ENCODE measurements at places on chromosomes 4 and X.

DNA sequence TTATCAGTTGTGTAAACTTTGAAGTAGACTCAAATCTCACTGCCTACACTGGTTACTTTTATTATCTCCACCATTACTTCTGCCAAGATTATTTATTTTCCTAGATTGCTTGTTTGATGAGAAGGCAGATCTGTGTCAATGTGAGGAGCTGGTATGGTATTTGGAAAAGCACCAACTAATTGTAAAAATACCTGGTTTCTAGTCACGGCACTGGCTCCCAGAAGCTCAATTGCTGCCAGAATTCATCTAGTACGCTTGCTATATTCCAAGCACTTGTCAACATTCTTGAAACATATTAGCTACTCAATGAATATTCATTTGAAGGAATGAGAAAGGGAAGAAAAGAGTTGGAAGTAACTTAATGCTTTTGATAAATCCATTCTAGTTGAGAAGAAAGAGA, 1376.8 kb upstream of the ADGRL3 start:
- DNase-seq, result no peak

- DNase-seq, result no peak
These were observed 173.9 kb downstream of the GRIA3 start for GRCh38 chrX:123357941-123358340.

GRCh38 chr4:36394352-36394903, 113.0 kb downstream of the DTHD1 start:
- peak; percentile 45 for DNase-seq

DNA sequence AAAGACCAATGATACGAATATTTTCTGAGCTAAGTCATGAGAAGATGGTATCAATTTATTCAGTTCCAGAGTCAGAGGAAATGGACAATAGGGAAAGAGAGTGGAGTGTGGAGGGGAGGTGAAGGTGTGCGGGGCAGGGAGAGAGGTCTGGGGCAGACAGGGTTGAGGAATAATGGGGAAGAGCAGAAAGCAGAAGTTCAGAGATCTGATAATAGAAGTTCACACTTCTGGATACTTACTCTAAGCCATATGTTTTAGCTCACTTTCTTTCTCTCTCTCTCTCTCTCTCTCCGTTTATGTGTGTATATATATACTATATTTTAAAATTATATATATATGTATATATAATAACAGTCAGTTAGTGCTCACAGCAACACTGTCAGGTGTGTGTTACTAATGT, 40.4 kb downstream of the FOXR2 start:
- no peak for DNase-seq

DNA sequence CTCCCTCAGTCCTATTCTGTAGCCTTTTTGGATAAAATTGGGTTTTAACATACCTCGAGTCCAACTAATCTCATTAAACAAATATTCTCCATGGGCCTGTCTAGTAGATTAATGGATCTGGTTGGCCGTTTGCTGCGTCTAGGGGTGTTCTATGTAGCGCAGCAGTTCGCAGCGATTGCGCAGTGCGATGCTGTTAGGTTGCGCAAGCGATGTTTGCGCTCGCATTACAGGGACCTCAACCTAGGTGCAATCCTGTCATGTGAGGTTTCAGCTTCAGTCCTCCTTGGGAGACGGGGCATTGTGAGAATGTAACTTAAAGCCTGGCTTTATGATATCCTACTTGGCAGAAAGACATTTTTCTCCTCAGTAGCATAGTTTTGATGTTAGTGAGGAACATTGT, 14.0 kb downstream of the OGT start:
- DNase-seq, result no peak

DNA sequence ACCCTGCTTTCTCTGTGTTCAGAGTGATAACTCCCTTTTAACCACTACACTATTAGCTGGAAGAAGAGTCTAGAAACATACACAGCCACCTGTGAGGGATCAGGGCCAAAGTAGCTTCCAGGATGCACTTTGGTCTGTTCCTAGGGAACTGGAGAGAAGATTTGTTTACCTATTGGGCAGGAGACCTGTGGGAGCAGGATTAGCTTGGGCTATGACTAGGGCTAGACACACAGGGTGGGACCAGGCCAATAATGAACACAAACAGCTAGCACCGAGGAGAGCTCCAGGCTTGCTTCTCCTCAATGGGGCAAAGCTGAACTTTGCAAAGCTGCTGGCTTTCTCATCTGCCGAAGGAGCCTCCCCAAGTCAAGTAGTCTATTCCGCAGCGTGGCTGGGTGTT, 24.4 kb upstream of the MAP7D3 start:
- no peak for DNase-seq

- no peak for DNase-seq
These were observed 1583.3 kb downstream of the STIM2 start for GRCh38 chr4:28443801-28444412.

GRCh38 chr4:18214411-18215055, 193.0 kb upstream of the LCORL start:
- DNase-seq, result no peak

DNA sequence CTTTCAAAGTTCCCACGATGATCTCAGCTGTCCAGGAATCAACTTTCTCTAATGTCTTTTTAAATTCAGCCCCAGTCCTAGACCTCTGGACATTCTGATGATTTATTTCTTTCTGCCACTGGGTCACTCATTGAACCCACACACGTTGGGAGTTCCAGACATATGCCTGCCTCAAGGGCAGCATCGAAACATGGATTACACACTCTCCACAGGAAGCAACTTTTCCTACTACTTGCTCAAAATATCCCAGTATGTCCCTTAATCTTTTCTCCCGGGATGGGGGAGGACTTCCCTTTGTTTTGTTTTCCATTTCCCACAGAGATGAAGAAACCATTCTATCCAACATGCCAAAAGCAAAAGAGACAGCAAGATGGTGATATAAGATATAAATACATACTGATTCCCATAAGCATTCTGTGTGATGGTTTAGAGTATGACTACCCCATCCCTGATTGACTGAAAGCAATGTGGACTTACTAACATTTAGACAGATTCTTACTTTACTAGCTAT, 79.8 kb upstream of the PPARGC1A start:
- DNase-seq, result no peak

DNA sequence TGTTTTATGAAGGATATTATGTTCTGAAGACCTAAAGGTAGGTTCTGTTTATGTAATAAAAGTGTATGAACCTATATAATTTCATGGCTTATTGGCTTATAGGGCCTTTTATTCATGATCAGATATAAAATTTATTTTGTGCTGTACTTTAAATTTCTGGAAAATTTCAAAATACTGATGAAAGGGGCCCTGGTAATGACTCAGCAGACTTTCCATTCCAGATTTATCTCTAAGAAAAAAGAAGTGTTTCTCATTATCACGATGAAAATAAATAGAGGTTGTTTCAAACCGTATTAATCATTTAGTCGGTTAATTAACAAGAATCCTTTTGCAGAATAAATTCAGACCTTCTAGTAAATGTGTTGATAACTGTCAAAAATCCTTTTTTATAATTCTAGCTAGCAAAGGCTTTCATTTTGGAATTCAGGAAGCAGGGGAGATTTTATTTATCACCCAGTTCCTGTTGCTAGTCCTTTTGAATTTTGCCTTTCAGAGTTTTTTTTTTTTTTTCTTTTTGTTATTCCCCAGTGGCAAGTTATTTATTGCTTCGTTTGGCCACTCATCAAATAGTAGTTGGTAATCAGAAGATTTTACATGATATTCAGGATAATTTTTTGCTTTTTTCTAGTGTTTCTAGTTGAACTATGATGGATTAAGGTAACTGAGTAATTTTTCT, 5.4 kb upstream of the TAPT1 start:
- no peak for DNase-seq

DNA sequence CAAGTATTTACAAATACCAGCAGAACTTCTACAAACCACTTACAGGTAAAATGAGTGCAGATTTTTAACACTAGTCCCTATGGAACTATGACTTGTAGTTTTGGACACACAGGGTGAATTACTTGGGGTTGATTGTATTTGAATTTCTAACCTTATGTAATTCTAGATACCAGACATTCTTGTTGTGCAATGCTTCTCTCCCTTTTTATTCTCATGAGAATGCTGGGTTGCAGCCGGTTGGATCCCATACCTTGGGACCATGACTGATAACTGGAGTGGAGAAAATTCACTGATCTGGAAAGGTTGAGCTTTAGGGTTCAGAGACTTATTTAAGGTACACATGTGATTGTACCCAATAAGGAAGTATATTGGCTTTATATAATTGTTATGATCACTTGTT, 8.8 kb downstream of the TET2 start:
- no peak for DNase-seq

GRCh38 chr4:8850074-8850829, 21.4 kb downstream of the HMX1 start:
- no peak for DNase-seq

DNA sequence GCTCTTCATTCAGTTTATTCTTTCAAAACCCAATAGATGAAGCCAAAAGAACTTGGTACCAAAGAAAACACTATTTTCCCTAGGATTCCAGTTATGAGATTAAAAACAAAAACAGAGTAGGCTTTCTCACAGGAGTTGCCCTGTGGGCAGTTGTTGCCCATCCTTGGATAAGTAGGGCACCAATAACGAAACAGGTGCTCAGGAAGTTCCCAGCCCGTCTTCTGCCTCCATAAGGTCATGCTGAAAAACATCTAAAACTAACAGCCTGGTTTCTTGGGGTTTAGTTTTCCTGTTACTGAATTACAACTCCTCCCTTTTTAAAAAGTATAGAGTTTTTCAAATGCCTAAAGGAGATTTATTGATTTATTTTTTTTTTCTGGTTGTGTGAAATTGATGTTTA, 14.7 kb downstream of the TSPAN5 start:
- no peak for DNase-seq

DNA sequence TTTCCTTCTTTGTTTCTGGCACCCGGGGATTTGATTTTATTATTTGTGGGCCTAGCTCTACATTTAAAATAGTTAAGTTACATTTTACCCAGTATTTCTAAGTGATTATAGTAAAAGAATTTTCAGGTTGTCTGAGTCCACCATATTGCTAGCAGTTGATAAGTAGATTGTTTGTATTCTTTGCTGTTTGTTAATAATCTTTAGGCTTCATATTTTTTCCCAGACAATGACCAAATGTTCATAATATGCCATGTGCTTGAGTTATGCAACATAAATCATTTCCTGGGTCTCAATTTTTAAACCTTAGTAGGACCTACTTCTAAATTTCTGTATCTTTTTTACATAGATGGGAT, 127.3 kb downstream of the PHKA2 start:
- DNase-seq, result no peak
